Stimulated activated CD4-positive, alpha-beta T cell treated with anti-CD3 and anti-CD28 coated beads, Interleukin-4, amount 100 ng/mL, for 4 hours (primary cell): ENCODE measurements at places on chromosomes 4 and X.

- DNase-seq, result no peak
These were observed 68.9 kb downstream of the MAOB start for GRCh38 chrX:43813319-43813718.

DNA sequence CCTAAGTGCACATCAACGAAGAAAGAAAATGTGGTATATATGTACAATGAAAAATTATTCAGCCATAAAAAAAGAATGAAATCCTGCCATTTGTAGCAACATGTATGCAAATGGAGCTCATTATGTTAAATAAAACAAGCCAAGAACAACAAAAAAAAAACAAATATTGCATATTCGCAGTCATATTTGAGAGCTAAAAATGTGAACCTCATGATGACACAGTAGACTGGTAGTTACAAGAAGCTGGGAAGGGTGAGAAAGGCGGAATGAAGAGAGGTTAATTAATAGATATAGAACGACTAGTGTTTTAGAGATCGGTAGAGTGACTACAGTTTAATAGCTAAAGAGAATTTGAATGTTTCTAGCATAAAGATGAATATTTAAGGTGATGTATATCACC, 89.2 kb downstream of the PDS5A start:
- no peak for DNase-seq

DNA sequence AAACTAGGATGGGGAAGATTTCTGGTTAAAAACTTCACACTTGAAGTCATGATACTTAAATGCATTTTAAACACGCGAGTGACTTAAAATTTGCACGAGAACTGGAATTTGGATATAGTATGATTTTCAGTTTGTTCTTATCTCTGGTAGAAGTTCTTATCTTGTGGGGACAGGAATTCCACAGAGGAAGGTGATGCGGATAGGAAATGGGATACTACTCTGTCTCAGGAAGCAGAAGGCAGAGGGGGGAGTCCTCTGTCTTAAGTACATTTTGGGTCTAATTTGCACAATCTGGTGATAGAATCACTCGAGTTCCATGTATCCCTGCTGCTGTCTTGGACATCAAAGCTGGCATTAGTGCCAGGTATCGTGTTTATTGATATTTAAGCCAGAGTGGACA, 53.3 kb downstream of the TLL1 start:
- DNase-seq, result no peak

DNA sequence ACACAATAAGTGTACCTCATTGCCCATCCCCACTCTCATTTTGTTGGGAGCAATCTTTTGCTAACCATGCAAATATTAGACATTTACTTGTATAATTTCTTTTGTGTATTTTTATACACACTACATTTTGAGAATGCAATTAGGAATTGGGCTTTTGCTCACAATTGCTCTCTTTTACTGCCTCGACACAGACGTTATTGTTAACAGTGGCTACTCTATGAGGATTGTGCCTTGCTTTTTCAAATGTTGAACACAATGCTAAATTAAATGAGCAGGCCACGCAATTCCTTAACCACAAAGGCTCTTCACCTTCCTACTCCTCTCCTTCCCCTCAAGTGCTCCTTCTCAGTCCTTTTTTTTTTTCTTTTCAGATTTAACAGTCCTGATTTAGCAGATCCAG, 42.8 kb upstream of the HPF1 start:
- DNase-seq, result no peak

GRCh38 chr4:21795091-21795490, 153.5 kb downstream of the KCNIP4 start:
- DNase-seq, result no peak

DNA sequence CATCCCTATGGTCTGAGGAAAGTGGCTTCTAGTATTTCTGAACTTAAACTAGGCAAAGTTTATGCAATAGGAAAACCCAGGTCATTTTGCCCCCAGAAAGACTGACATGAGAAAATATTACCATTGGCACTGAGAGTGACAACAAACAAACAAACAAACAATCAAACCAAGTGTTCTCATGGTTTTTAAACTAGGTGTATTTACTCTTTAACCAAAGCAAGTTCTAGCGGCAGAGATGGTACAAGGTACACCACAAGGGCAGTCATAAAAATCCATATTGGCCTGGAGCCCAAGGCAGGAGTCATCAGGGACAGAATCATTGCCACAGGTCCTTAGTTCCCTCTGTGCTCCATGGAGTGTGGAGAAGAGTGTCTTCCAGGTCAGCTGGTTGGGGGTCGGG, 26.0 kb upstream of the ENPEP start:
- no peak for DNase-seq
